ENCODE measurements at places on chromosomes 6 and 20.

DNA sequence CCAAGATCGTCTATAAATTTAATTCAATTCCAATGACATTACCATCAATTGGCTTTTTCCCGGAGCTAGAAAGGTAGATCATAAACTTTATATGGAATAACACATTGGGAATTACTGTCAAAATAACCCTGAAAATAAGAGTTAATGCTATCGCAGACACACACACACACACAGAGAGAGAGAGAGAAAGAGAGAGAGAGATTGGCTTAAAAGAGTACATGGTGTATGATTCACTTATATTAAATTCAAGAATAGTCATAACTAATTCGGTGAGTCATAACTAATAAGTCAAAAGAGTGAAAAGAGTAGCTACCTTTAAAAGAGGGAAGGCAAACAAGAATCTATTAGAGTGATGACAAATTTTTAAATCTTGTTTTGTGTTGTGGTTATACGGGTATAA is 425.5 kb downstream of the TBC1D32 start:
- no peak for DNase-seq

DNA sequence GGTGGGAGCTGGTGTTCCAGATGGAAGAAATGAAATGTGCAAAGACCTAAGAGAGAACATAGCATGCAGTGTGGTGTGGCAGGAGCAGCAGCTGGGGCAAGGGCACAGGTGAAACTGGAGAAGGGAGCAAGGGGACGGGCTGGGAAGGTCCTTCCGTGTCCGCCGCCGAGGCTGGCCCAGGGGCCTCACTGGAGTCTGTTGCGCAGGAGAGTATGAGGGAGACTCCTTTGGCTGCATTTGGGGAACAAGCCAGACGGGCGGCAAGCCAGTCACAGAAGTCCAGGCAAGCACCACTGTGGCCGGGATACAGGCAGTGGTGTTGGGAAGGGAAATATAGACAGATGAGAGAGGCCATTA is 77.7 kb downstream of the GJA10 start:
- no peak for DNase-seq

DNA sequence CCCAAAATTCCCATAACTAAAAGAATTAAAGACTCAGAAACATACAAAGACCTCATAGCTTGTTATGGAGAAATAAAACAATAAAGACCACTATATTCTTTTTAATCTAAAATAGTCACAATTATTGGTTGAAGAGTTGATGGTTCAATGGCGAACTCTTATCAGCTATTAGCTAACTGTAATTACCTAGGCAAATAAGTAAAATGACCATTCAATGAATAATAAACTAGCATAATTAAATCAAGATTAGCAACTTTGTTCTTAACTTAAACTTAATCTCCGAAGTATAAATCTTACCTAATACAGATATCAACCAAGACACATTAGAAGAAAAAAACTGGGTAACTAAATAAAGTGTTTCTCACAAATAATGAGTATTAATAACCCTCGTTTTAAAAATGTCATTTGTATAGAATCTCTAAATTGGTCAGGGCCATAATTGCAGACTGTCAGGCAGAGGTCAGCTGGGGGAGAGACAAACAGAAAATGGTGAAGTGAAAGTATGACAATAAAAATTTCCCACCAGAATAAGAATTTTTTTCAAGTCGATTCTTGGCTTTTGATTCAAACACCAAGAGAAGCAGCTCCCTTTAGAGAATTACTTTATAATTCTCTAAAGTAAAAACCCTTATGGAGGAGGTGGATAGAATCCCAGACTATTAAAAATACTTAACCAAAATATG is 1.7 kb downstream of the FKBP5 start:
- DNase-seq: no peak

- no peak for DNase-seq
Measured at GRCh38 chr20:33656010-33656782, 5.9 kb upstream of the C20orf144 start.

DNA sequence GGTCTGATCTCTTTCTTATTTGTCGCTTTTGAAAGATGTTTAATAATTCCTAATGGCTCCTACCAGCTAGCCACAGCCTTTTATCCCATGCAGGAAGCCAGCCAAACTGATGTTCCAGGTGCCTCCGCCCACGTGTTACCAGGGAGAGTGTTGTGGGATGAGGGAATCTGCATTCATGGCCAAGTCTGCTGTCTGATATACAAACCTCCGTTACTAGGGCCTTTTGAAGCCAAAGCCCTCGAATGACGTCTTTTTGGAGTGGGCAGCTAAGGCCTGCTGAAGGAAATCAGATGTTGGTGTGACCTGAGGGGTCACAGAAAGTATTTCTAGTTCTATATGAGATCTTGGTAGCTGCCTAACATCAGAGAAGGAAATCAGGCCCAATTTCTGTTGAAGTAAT is 21.3 kb downstream of the STK35 start:
- no peak for DNase-seq

GRCh38 chr6:137520520-137520919 is 26.3 kb upstream of the OLIG3 start:
- DNase-seq: no peak

DNA sequence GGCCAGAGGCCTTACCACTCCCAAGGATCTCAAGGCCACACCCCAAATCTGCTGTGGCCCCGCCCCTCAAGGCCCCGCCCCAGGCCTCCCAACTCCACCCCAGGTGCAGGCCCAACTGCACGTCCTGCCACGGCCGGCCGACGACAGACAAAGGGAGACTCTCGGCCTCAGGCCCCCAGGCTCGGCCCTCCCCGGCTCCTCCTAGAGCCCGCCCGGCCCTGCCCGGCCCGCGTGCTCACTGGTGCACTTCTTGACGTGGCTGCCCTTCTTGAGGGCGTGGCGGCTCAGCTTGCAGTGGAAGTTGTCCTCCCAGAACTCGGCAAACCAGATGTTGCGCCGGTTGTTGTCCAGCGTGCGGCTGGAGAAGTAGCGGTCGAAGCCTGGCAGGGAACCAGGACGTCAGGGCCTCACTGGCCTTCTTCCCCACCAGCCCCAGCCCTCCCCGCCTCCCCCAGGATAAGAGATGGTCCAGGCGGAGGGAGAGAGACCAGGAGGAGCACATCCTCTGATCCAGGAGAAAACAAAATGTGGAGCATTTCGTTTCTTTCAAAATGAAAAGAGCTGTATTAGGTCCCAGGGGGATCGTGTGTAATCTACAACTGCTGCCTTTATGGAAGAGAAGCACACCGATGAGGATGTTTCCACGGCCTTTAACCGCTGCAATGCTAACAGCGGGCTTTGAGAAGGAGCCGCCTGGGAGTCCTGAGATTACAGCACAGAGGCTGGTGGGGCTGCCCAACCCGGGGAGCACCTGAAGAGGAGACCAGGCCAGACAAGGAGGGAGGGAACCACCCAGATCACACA is 89.4 kb downstream of the GRM4 start:
- no peak for DNase-seq

DNA sequence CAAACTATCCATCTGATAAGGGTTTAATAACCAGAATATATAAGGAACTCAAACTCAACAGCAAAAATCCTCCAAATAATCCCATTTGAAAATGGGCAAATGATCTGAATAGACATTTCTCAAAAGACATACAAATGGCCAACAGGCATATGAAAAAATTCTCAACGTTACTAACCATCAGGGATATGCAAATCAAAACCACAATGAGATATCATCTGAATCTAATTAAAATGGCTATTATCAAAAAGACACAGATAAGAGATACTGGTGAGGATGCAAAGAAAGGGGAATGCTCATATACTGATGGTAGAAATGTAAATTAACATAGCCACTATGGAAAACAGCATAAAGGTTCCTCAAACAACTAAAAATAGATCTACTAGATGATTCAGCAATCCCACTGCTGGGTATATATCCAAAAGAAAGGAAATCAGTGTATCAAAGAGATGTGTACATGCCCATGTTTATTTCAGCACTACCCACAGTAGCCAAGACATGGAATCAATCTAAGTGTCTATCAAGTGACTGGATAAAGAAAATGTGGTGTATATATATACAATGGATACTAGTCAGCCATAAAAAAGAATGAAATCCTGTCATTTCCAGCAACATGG is 6.1 kb upstream of the BRD2 start:
- DNase-seq: no peak

GRCh38 chr6:90780778-90781177 is 193.9 kb upstream of the MAP3K7 start:
- no peak for DNase-seq

GRCh38 chr20:58657262-58657661 is 6.2 kb downstream of the STX16 start:
- no peak for DNase-seq
